ENCODE measurements at places on chromosomes 7 and 10.

DNA sequence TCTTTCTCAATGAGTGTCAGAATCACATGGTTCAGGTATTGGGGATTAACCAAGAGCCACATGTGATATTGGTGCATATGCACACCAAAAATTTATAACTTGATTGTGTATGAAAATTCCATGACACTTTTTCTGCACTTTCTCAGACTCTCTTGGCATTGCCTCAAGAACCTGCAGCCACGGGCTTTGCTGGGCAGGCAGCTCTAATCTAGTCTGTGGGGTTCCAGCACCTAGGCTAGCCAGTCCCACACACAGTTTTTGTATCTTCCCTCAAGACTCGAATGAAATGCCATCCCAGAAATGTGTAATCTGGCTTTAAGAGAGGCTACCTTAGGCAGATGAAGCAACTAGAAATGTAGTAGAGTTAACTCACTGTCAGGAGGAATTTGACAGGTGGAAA lies 21.7 kb downstream of the STARD3NL start:
- DNase-seq: no peak

GRCh38 chr10:63713191-63714144 lies 192.3 kb downstream of the REEP3 start:
- DNase-seq: peak; percentile 67

DNA sequence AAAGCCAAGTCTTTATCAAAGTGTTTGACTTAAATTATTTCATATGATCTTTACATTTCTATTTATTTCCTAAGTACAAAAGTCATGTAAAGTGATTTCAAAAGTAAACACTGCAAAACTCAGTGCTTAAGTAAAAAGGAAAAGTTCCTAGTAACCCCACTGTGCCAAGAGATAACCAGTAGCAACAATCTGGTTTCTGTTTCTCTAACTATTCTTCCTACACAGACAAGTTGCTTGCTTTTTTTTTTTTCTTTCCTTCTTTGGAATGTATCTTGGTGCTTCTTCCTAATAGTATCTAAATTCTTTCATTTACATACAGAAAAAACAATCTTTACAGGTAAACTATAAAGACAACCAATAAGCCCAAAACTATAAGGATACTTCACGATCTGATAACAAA lies 3.1 kb downstream of the JCAD start:
- DNase-seq: no peak

DNA sequence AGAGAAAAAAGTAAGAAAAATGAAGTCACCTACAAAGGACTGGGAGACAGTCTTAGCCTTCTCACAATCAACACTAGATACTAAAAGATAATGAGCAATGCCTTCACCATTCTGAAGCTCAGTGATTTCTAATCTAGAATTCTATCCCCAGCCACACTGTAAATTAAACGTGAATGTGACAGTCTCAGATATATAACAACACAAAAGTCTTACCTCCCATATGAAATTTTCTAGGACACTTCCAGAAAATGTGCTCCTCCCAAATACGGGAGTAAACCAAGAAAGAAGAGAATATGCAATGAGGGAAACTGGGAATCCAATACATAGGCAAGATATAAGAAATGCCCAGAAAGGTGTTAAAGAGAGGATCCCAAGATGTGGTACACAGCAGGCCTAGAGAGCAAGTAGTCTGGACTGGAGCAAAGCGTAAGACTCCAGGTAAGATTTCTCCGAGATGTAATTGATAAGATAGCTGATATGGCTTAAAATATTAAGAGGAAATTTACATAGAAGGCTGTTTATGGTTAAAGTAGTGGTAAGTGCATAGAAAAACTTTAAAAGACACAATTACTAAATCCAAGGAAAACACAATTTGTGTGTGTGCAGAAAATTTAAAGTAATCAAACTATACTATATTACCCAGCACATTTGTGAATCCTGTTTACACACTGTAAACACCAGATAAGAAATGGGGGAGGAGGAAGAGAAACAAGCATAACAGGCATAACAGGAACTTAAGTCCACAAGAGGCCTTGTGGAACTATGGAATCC lies 44.1 kb downstream of the SGMS1 start:
- DNase-seq: no peak

GRCh38 chr10:44618910-44619309 lies 234.0 kb upstream of the CXCL12 start:
- no peak for DNase-seq

GRCh38 chr10:44809647-44810046 lies 101.5 kb upstream of the TMEM72 start:
- peak; percentile 53 for DNase-seq

DNA sequence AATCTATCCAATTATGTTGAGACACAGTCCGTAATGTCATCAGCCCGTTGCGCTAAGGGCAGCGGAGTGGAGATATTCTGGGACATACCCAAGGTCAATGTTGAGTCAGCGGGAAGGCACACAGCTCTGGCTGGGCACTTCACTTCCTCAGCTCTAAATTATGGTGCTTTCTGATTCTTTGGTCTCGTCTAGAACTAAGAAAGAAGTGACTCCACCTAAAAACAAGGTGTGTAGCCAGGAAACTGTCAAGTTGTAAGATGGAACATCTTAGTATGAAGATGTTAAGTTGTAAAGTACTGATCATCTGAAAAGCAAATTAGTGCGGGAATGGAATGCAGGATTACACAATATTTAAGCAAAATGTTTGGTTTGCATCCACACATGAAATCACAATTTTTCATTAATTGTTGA lies 43.1 kb downstream of the BAIAP2L1 start:
- DNase-seq: peak; percentile 24

GRCh38 chr10:103350517-103351260 lies at the start of gene PCGF6:
TSS of gene PCGF6 (minus strand) at chr10:103351140. CDS start at chr10:103351066, 74 bp downstream.
- peak; percentile 85 for DNase-seq

GRCh38 chr7:32115831-32116230 lies 45.6 kb upstream of the PDE1C start:
- DNase-seq: peak; percentile 58

DNA sequence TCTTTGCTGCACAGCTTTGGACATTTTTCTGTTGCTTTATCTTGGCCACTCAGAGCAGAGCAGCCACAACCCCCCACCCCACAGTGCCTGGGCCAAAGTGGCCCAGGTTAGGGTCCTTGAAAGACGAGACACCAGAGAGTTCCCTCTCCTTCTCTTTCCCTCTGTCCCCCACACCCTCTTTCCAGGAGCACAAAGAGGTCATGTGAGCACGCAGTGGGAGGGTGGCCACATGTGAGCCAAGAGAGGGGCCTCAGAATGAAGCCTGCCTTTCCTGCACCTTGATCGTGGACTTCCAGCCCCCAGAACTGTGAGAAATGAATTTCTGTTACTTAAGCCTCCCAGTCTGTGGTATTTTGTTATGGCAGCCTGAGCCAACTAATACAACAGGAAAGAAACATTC lies 14.6 kb upstream of the MSMB start:
- no peak for DNase-seq

DNA sequence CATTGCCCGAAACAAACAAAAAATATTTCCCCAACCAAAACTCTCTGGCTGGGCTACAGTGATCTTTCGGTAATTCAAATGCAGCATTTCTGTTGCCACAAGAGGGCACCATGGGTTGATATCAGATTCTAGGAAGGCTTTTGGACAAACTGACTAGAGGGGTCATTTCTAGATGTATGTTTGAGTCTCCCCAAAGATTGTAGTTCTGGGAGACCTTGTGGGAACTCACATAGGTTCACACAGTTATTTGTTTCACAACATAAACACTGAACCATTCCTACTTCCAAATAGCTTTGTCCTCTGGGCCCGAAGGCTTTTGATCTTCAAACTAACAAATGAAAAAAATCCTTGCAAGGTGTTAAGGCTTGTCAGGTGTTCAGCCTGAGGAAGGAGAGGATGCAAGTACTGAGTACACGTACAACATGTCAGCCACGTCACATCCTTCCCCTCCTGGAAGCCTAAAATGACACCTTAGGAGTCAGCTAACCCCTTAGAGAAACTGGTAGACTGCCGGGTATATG lies 37.0 kb upstream of the IL15RA start:
- peak; percentile 62 for DNase-seq

DNA sequence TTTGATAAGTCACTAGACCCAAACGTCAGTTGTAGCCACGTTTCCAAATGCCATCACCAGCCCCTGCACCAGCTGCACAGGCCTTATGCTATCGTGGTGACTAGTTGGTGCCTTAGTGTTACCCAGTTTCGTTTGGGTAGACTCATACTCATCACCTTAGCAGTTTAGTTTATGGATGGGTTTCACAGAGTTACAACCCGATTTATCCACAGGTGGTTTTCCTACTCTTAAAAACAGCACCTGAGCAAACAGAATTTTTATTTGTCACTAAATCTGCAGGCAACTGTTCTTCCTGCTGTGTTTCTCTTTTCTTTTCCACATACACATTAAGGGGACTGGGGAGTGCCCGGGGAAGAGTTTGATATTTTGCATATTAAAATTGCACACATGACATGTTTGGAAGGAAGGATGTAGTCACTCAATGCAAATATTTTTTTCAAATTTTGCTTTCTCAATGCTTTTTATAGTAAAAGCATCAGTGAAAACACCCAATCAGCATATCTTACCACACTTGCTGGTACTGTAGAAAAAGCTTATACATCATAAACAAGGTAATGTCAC lies 41.6 kb downstream of the PDSS1 start:
- no peak for DNase-seq

DNA sequence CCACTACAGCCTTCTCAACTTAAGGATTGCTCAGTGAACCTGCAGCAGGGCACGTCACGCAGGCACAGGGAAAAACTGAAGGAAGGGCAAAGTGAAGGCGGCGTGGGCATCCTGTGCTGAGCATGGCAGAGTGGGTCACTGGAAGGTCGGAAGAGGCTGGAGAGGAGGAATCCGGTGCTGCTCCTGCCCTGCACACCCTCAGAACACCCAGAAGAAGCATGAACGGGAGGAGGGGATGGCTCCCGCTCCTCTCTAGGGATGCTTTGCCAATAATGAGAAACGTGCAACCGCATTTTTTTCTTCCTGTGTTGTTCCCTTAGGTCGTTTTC lies 175.1 kb downstream of the TNS3 start:
- no peak for DNase-seq

GRCh38 chr10:127081851-127082345 lies 114.5 kb downstream of the INSYN2A start:
- DNase-seq: no peak

DNA sequence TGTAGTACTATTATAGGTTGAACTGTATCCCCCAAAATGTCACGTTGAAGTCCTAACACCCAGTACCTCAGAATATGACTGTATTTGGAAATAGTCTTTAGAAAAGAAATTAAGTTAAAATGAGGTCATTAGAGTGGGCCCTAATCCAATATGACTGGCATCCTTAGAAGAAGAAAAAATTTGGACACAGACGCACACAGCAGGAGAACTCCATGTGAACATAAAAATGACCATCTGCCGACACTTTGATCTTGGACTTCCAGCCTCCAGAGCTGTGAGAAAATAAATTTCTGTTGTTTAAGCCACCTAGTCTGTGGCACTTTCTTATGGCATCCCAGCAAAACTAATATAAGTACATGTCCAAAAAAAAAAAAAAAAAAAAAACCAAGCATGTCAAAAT lies 225.8 kb downstream of the PARD3 start:
- DNase-seq: no peak

- DNase-seq: peak; percentile 18
These were observed 777.7 kb downstream of the LRMDA start for GRCh38 chr10:76209135-76209534.

DNA sequence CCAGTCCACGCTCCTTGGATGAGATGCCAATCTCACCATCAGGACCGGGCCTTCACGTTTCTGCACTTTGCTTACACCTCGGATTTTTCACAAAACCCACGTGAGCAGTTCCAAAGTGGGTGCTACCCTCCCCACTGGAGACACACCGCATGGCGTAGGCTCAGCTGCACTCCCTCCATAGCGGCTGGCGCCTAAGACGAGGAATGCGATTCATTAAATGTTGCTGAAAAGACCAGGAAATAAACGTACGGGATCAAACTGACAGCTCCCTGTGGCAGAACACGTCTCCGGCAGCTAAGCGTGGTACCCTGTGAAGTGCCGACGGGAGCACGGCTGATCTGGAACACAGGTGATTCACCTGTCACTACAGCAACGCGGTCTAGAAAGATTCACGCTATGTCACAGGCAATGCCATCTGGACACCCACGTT lies 209.0 kb downstream of the DIP2C start:
- no peak for DNase-seq

DNA sequence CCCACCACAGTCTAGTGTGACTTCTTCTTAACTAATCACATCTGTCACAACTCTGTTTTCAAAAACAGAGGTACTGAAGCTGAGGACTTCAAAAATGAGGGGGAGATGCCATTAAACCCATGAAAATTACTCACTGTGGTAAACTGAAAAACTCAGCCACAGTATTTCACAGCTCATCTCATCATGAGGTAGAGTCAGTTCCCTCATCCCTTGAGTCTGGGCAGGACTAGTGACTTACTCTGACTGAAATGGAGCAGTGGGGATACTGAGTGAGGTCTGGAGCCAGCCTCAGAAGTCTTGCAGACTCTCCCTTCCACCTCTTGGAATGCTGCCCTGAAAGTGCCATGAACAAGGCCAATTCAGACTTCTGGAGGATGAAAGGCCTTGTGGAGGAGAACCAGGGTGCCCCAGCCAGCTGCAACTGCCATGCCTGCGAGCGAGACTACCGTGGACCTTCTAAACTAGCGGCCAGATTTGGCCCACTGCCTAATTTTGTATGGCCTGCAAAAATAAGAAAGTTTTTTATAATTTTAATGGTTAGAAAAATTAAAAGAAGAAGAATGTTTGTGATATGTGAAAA lies 24.7 kb upstream of the ANKRD1 start:
- no peak for DNase-seq

DNA sequence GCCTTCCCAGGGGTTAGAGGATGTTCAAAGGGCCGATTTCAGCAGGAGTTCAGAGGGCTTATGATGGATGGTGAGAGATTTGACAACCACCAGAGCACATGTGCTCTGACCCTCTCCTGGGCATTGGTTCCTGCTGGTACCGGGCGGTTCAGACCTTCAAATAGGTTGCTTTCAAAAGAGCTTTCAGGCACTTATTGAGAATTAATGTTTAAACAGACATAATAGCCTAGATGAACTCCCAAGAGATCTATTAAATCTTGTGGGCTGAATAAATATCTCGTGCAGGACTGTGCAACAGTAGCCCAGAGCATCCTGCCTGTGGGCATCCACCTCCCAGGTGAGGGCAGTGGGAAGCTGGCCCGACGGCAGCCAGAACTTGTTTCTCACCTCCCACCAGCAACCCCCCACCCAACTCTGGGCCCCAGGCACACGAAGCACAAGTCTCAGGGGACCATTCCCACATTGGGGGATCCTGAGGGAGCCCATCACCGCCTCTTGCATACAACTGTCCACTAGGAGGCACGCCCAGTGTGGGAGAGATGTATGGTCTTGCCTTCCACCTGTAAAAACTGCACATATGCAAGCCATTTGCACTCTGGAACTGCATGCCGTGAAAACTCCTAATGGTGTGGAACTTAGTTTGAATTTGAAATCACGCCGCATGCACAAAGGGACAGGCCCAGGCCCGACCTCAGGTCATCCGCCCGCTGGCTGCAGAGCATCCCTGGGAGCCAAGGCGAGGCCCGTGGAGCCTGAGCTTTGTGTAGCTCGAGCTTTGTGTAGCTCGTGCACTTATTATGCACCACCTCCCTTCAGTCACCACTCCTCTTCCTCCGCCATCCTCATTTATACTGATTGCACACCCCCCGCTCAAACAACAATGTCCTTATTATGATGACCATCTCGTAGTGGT lies 147.8 kb downstream of the ADCY1 start:
- peak; percentile 30 for DNase-seq

GRCh38 chr7:37491919-37492694 lies 43.4 kb upstream of the ELMO1 start:
- no peak for DNase-seq

- DNase-seq: no peak
These were observed 9.8 kb upstream of the AQP1 start for GRCh38 chr7:30901856-30902255.

Measured in ELR (cell line).